ENCODE measurements at places on chromosomes 11 and 22.

GRCh38 chr11:107172996-107173395 lies 154.7 kb upstream of the GUCY1A2 start:
- no peak for DNase-seq

- no peak for DNase-seq
Observed at GRCh38 chr11:80724366-80724765, 1283.5 kb upstream of the TENM4 start.

DNA sequence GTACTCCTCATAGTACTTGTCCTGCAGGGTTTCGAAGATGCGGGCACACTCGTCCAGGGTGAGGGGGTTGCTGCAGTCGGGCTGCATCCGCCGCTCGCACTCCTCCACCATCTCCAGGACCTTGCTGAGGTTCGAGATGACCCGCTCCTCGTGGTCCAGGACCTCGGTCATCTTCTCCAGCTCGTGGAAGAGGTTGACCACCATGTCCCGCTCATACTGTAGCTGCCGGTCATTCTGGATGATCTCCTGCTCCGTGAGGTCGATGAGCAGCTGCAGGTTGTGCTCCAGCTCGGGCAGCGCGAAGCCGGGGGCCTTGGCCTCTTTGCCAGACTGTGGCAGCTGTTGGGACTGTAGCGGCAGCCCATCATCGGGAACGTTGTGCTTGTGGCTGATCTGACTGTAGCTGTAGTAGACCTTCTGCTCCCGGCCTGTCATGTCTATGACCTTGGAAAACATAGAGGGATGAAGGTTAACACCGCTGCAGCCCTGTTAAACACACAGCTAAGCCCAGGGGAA lies 13.0 kb downstream of the TFIP11 start:
- DNase-seq, result no peak

GRCh38 chr11:64078284-64078683 lies 42.6 kb downstream of the FLRT1 start:
- DNase-seq, result no peak

DNA sequence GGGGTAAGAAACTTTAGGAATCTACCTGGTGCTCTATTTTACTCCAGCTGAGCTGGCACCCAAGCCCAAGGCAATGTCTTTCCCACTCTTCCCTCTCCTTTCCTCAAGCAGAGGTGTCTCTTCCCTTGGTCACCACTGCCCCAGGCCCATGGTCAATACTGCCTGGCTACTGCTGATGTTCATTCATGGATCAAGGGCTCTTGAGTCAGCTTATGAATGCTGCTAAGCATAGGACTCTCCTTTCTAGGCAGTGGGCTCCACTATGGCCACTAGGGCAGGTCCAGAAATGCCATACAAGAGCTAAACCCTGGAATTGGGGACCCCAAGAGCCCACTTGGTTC lies 2.7 kb upstream of the HEPN1 start:
- DNase-seq, result no peak

GRCh38 chr11:46520971-46521745 lies 72.7 kb downstream of the AMBRA1 start:
- no peak for DNase-seq

DNA sequence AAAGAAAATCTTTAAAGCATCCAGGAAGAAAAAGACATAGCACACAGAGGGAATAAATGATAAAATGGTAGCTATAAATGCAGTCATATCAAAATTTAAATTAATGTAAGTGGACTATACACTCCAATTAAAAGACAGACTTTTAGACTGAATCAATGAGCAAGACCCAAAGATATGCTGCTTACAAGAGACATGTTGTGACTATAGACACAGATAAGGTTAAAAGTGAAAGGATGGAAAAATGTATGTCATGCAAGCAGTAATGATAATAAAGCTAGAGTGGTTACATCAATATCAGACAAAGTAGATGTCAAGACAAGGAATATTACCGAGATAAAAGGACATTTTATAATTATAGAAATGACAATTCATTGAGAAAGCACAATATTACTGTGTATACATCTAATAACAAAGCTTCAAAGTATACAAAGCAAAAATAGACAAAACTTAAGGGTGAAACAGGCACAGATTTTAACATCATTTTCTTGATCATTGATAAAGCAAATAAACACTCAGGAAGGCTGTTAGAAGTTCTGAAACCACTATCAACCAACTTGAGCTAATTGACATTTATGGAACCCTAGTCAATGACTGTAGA lies 22.8 kb upstream of the MUC5AC start:
- no peak for DNase-seq

- no peak for DNase-seq
Observed at GRCh38 chr11:112995423-112996090, 34.3 kb downstream of the NCAM1 start.

- no peak for DNase-seq
Observed at GRCh38 chr11:69461272-69461962, 20.0 kb upstream of the LINC01488 start.
